ENCODE measurements at places on chromosomes 2 and 18.

GRCh38 chr18:75200071-75200470, 8.9 kb downstream of the PTGR3 start:
- DNase-seq, result no peak

- no peak for DNase-seq
These were observed 11.9 kb upstream of the BCL2L11 start for GRCh38 chr2:111108745-111109271.

GRCh38 chr2:11947956-11948355, 201.5 kb downstream of the LPIN1 start:
- no peak for DNase-seq

DNA sequence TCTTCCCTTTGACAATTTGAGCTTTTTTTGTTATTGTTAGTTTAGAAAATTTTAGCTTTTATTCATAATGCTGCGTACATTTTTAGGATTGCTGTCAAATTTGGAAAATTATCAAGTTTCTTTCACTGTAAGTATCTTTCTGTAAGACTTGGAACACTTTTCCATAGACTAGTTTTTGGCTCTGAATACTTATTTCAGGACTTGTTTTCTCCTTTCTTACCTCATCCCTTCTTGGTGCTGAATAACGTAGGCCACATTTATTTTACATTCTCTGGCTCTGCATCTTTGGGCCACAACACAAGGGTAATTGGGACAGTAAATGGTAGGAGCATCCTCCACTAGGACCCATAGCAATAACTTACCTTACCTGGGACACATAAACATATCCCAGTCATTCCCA, 85.1 kb downstream of the CCDC85A start:
- no peak for DNase-seq

DNA sequence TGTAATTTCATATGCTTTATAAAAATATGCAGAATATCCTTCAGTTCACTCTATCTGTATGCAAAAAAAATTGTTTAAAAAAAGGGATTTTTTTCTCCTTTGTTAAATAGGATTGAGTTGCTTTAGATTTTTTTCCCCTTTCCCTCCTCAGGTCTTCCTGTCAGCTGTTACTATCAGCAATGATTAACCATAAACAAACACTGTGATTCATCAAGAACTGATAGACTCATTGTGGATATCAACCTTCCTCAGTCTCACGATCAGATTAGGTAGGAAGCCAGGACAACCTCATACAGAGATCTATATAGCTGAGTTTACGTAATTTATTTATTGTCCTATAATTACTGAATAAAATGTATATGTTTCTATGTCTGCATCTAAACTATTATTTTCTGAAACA, 2136.2 kb upstream of the CELF4 start:
- DNase-seq, result no peak

GRCh38 chr2:46036929-46037328, 260.3 kb upstream of the EPAS1 start:
- DNase-seq, result no peak

GRCh38 chr2:139165041-139165440, 384.9 kb upstream of the NXPH2 start:
- no peak for DNase-seq

DNA sequence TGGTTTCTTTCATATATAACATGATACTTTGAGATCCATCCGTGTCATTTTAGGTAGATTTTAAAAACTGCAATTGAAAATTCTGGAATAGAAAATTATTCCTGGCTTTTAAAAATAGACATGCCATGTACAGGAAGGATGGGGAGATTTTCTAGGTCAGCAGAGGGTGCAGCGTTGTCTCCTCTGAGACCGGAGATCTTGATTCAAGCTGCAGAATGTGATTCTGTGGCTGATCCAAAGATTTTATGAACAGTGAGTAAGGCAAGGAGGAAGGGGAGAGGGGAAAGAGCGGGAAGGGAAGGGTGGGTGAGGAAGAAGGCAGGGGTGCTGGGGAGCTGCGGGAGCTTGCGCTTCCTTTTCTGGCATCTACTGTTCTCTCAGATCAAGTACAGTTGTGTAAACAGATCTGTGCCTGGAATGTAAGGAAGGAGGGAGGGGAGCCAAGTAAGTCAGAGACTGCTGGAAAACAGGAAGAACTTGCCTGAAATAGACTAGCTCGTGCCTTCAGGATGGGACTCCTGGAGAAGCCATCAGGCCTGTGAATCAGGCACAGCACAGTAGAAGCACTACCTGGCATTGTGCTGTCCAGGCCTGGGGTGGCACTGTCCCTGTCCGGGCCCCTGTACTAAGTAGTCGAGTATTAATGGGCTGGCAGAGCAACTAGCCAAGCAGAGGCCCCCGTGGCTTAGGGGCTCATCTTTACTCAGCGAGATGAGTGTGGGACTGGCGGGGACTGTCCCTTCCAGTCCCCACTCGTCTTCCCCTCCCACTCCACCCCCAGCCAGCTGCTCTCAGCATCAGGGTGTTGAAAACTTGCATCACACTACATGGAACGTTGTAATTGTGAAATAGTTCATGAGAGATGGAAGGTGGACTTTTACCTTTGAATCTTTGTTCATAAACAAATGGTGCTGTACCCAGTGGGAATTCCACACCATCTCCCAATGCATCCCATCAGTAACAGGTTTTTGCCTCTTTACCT, 163.5 kb downstream of the UXS1 start:
- no peak for DNase-seq

GRCh38 chr2:158099716-158100115, 2.0 kb upstream of the UPP2 start:
- no peak for DNase-seq

DNA sequence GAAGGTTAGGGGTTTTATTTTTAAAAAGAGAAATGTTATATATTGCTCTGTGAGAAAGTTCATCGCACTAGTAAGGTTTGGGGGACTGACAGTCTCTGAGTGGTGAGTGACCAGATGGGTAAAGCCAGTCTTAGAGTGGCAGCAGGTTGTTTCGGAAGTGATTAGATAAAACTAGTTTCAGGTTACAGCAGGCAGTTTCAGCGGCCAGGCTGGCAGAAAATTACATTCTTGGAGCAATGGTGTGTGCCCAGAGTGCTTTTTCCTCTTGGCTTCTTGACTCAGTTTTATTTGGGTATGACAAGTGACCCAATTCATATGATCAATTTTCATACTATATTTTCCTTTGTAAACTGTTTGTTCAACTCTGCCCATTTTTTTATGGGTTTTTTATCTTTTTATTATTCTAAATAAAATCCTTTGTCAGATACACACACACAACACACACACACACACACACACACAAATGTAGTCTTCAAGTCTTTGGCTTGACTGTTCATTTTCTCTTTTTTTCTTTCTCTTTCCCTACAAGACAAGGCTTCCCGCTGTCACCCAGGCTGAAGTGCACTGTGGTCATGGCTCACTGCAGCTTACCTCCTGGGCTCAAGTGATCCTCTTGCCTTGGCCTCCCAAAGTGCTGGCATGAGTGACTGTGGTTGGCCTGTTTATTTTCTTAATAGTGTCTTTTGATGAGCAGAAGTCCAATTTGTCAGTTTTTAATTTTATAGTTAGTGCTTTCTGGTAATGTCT, 30.9 kb downstream of the RALBP1 start:
- DNase-seq, result peak; percentile 10

DNA sequence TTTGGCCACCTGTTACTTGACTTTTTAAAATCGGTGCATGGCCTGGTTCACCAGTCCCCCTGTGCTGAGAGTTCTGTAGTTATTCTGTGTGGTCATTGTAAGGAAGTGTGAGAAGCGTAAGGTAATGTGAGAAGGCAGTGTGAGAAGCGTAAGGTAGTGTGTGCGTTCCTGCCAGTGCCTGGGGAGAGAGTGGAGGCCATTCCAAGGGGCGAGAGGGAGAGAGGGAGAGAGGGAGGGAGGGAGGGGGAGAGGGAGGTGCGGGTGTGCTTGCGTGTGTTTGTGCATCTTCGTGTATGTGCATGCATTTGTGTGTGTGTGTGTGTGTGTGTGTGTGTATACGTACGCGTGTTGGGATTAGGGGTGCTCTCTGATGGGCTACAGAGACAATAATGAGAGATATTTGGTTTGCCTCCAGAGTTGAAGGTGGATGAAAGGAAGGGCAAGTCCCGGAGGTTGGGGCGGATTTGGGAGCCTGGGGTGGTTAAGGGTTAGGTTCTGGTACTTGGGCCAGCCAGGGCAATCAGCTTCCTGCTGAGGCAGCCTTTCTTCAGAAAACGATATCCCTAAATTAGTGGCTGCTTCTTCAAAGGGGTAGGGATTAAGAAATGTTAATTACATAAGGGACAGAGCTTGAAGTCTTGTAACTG, 53.7 kb downstream of the SGPP2 start:
- DNase-seq, result no peak

GRCh38 chr2:59182249-59182648, 941.1 kb upstream of the FANCL start:
- no peak for DNase-seq

DNA sequence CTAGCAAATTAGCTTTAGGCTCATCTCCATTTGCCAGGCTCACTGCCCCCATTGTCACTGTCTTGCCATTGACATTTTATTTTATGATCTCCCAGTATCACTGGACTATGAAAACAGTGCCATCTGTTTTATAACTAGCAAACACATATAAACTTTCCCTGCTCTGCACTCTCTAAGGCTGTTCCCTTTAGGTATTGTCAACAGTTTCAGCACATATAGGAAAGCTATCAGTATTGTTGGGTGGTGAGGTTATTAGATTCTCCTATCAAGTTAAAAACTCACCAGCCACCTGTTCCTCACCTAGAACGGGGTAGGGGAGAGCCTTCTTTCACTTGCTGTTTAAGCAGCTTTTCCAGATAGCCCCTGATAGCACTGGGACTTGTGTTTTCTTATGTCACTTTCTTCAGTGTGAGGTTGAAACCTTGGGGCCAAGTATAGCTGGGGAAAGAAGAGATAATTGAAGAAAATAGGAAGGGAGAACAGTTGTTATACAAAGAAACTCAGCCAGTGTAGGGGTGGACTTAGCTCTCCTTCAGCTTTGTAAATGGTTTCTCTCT, 32.5 kb downstream of the CFLAR start:
- DNase-seq, result no peak

DNA sequence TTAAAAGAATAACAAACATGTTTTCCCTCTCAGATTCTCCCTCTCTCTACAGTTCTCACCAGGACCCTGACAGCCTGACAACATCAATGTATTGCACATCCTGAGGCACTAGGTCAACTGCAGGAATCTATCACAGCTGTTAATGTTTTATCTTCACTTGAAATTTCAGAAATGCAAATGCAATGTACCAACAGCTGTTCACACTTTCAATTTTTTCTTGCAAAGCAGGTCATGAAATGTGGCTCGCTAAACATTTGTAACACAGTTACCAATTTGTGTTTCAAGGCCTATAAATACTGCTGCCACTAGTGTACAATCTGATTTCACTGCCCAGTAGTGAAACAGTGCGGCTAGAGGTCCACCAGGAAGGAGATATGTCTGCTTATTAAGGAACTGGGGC, 147.8 kb downstream of the EXOC6B start:
- no peak for DNase-seq

- no peak for DNase-seq
These were observed 1.3 kb upstream of the CYP26B1 start for GRCh38 chr2:72148837-72149555.

DNA sequence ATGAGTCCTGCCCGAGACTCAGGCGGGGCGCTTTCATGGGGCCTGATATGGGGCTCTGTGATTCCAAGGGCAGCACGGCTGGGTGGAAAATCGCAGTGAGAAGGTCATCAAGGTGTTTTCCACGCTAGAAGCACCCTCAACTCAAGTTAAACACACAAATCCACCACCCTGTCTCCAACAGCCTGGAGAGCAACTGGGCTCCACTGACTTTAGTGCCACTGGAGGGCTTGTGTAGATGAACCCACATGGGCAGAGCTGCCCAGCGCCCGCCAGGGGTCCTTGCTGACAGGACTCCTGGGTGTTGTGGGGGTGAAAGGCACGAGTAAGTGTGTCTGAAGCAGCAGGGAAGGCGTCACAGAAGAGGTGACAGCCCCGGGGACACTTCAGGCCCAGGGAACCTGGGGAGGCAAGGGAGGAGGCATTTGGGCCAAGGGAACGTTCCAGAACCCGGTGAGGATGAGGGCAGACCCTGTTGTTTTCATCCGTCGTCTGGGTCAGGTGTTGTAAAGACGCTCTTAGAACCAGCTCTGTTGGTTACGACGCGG, 51.8 kb upstream of the CTDP1 start:
- no peak for DNase-seq

- DNase-seq, result no peak
These were observed 230.7 kb upstream of the SYT4 start for GRCh38 chr18:43507842-43508481.

GRCh38 chr2:240411261-240412160, 24.0 kb upstream of the GPC1 start:
- DNase-seq, result no peak

DNA sequence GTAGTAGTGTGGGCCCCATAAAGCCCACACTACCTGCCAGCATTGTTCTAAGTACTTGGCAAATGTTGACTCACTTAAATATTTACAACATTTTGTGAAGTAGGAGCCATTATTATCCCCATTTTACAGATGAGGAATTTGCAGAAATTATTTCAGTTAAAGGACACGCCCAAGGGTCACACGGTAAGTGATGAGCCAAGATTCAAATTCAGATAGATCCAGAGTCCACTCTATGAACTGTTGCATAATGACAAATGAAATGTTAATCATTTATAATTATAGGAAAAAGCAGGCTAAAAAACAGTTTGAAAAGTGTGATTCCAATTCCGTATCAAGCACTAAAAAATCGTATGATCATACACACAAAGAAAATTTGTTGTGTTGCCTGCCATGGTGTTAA, 108.4 kb downstream of the MDH1 start:
- no peak for DNase-seq

- no peak for DNase-seq
These were observed 1003.5 kb downstream of the TSN start for GRCh38 chr2:122758967-122759366.

DNA sequence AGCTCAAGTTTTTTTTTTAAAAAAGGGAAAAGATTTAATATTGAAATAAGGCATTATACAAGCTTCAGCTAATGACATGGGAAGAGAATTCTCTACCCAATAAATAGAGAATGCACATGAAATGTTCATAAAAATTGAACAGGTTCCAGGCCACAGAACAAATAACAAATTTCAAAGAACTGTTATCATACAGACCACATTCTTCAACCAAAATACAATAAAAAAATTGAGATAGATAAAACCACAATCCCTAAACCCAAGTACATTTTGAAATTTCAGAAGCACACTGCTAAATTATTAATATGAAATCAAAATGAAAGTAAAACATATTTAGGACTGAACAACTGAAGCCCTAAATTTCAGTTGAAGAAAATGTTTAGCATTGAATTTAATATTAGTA, 89.6 kb downstream of the BCL2 start:
- DNase-seq, result no peak

DNA sequence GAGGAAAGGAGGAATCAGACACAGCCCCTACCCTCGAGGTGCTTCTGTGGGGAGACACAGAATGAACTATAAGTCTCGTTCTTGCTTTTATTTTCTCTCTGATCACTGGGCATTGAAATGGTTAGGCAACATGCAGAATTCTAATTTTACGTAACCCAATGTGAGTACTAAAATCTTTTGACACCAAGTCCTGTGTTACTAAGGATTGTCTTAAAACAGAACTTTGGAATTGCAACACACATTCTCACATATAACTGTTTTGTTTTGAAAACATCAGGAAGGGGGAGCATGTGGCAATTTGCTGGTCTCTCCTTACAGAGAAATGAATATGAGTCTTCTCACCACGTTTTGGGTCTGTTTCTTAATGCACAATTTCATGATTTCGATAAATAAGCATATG, 23.6 kb upstream of the SULT1C4 start:
- no peak for DNase-seq

Data from GM06990 (cell line).